ENCODE measurements at places on chromosomes 7 and 10.

DNA sequence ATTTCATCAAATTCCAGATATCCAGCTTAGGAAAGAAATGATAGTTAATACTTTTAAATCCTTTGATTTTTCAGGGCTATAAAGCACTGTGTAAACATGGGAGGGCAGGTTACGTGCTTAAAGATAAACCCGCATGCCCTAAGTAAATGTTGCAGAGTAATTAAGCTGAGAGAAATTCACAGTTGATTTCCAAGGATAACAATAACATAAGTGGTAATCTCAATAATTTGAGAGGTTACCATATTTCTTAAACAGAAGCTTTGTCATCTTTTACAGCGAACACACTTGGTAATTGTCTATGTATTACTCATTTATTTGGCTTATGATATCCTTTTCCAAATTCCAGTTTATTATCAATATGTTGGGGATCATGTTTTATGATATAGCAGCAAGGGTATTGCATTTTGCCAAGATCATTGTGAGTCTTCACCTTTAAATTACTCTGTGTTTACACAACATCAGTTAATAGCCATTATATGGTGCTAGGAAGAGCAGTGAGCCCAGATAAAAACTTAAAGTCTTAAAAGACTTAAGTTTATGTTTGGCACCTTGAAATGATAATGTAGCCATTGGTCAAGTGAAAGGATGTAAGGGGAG is 15.4 kb downstream of the MGAM start:
- DNase-seq = no peak

GRCh38 chr10:105691811-105692210 is 1050.7 kb downstream of the SORCS3 start:
- no peak for DNase-seq

DNA sequence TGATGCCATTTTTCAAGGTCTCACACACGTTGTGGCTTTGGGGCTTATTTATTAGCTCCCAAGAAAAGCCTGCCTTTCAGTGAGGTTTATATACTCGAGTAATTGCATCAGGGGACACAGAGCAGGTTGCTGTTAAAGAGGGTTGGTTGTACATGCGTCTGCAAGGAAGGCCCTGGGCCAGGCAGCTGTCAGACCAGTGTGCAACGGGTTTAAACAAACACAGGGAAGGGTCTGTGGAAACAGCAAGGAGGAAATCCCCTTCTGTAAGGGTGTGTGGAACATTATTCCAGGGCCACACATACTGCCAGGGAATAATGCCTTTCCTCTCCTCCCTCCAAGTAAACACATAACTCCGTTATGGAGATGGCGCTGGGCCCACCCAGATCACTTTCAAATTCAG is 1.7 kb upstream of the CHST15 start:
- DNase-seq = no peak

- peak; percentile 84 for DNase-seq
Observed at GRCh38 chr7:40551685-40552576, 417.1 kb downstream of the SUGCT start.

GRCh38 chr10:18209241-18209640 is 69.0 kb downstream of the CACNB2 start:
- no peak for DNase-seq

DNA sequence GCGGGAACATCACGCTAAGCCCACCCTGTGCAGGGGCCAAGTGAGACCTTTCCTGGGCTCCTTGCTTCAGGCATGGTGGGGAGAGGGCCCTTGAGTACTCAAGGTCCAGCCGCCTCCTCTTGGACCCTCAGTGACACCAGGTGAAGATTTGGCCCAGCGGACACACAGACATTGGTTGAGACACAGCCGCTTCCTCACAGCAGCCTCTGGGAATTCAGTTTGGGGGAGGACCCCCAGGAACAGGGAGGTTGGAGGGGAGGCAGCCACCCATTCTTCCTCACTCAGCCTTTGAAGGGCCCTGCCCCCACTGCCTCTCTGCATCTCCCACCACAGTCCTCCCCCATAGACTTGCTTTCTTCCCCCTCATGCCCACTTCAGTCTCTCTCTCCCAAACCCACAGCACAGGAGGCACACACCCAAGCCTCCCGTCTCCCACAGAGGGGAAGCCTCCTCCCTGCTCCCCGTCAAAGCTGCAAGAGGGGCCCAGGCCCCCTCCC is 31.9 kb downstream of the ANXA8 start:
- DNase-seq = no peak

DNA sequence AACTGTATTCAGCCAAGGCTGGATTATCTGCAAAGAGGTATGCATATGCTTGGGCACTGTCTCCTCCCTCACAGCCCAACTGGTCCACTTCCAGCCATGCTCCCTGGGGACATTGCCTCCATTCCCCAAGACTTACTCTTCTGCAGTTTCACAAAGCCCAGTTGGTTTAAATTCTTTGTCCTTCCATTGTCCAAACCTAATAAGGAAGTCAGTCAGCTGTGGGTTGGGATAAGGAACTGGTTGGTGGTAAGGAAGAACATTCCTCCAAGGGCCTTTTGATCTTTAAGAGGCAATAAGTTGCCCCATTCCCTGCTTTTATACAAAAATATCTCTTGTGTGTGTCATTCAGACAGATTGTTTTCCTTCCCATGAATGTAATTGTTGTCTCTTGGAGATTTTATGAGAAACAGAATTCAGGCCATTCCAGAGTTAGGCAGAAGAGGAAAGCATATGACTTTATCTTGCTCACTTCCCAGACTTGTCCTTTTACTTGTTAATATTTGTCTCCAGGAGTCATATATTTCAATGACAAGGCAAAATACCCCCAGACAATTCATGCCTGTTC is 673.7 kb downstream of the SUGCT start:
- peak; percentile 100 for DNase-seq

- DNase-seq = peak; percentile 64
Observed at GRCh38 chr10:86979977-86980448, 11.7 kb downstream of the ADIRF start.

- DNase-seq = no peak
Observed at GRCh38 chr10:48880016-48880705, 59.5 kb downstream of the LRRC18 start.

DNA sequence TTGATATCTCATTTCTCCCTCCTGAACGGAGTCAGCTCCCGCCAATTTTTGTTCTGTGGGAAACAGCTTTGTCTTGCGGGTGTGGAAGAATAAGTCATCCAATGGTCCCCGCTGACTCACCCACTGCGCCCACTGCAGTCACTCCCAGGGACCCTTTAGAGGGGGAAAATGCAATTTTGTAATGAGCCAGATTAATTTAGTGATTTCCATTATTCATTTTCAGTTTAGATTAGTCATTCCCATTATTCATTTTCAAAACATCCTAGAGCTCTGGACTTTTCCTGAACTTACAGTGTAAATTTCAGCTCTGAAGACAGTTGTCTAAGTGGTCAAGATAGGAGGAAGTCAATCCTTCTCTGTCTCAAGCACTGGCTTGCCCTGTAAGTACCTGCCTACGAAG is 154.9 kb upstream of the TMEM72 start:
- DNase-seq = peak; percentile 91

DNA sequence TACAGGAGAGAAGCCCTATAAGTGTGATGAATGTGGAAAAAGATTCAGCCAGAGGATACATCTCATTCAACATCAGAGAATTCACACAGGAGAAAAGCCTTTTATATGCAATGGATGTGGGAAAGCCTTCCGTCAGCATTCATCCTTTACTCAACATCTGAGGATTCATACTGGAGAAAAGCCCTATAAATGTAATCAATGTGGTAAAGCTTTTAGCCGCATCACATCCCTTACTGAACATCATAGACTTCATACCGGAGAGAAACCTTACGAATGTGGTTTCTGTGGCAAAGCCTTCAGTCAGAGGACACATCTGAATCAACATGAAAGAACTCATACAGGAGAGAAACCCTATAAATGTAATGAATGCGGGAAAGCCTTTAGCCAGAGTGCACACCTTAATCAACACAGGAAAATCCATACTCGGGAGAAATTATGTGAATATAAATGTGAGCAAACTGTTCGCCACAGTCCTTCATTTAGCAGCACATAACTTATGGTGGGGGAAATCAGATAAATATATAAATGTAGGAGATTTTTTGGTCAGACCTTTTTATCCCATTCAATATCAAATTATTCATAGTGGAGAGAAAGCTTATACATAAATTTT is 12.1 kb upstream of the MRPS17 start:
- DNase-seq = no peak

- no peak for DNase-seq
Observed at GRCh38 chr10:2978574-2979273, 88.6 kb upstream of the PFKP start.

DNA sequence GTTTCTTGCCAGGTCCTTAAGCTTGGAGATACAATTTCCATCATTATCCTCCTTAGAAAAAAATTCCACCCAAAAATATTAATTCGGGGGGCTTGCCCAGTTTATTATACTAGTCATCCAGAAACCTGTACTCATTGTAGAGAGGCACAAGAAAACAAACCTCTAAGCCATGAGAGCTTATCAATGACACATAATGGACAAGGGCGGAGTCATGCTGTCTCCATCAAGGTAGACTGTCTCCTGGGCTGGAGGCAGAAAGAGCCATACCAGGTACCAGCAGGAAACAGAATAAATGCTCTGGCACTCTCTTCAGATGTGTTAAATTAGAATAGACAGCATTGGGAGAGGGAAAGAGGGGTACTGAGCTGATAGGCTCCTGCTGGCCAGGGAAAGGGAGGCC is 69.8 kb upstream of the GSDME start:
- no peak for DNase-seq

DNA sequence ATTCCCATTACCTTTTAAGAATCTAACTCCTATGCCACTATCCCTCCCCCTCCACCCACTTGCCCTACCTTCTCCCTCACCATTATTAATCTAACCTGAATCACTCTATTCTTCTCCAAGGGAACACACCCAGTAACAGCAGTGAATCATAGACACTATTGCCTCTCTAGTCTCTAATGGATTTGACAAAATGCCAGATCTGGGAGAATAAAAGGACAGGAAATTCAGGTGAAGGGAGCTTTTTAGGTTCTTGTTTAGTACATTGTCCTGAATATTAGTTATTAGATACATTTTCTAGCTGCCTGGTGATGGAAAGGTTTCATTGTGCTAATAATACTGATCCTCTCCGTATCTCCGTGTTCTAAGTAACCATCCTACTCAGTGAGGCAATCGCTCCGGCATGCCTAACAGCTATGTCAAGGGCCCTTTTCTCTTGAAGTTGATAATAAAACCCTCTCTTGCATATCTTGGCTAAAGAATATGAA is 4.1 kb upstream of the SFR1 start:
- peak; percentile 27 for DNase-seq

- peak; percentile 88 for DNase-seq
Observed at GRCh38 chr7:79988653-79989052, 146.0 kb upstream of the GNAI1 start.

- peak; percentile 13 for DNase-seq
Observed at GRCh38 chr10:9605231-9605630, 1412.4 kb upstream of the CELF2 start.

- DNase-seq = peak; percentile 68
Observed at GRCh38 chr10:67912331-67912946, 28.0 kb downstream of the SIRT1 start.

DNA sequence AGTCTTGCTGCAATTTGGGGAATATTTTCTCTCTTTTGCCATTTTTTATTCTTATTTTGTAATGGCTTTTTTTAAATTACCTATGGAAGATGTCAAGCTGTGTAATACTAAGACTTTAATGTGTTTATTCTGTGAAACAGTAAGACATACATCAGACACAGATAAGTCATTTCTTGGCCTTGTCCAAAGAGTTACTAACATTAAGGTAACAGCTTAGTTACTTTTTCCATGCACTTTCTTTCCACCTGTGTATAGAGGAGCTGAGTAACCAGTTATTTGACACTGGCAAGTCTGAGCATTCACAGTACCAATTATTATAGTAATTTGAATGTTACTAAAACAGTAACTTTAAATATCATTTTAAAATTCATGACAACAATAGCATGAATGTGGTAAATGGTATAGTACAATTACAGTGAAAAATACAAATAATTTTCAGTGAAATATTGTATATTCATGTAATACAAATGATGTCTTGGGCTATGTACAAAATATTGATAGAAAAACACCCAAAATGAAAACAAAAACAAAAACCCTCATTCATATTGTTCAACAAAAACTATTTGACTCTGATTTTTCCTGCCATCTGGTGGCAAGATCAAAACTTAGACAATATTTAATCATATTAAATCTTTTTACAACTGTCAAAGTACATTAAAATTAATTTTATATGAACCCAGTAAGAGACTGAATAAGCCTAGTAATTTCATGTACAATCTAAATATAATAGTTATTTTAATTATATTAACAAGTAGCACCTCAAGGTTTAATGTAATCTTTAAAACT is 259.8 kb upstream of the SEMA3A start:
- peak; percentile 3 for DNase-seq

- no peak for DNase-seq
Observed at GRCh38 chr7:24912424-24912823, 67.6 kb downstream of the OSBPL3 start.

DNA sequence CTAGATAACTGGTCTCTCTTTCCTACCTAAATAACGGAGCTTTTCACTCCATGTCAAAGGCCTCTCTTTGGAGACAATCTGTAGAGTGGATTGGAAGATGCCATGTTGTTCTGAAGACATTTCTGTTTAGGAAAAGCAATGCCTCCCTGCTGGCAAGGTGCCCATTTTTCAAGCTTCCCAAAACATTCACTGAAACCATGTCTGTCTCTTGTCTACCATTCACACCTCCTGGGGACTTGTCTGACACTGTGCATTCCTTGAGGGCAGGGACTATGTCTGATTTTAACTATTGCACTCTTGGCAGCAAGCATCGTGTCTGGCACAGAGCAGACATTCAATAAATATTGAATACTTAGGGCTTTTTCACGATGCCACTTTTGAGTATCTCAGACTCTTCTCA is 528.9 kb upstream of the NRP1 start:
- DNase-seq = no peak

- DNase-seq = no peak
Observed at GRCh38 chr10:114022766-114023597, 20.7 kb upstream of the ADRB1 start.

GRCh38 chr7:522951-523314 is 3.3 kb upstream of the PDGFA start:
- DNase-seq = no peak

- peak; percentile 39 for DNase-seq
Observed at GRCh38 chr7:18117482-18117881, 89.8 kb upstream of the PRPS1L1 start.

GRCh38 chr7:5599543-5600200 is 176.0 kb upstream of the TNRC18 start:
- no peak for DNase-seq

GRCh38 chr7:47734949-47735291 is 153.0 kb upstream of the TNS3 start:
- no peak for DNase-seq

DNA sequence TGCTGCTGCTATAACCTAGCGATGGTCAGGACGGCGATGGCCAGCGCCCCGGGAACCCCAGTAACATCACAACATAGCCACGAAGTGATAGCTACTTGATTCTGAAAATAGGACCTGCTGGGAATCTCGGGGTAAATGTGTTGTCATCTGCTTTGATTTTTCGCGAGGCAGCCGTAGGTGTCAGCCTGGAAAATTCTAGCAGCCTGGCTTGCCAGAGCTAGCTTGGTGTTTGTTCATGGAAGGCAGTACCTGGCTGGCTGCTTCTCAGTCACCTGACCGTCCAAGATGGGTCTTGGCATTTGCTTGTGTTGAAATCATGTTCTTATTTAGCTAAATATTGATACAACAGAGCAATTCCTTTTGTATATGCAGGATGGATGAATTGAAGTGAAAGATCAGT is 82.4 kb upstream of the BTBD16 start:
- no peak for DNase-seq

All from EH (cell line).